ENCODE measurements at places on chromosomes 7 and 10.
A peak's percentile ranks its signal among the peaks of the same experiment; 100 is the strongest.

- no peak for DNase-seq
Observed at GRCh38 chr7:50415844-50416364, 34.2 kb downstream of the FIGNL1 start.

- no peak for DNase-seq
Observed at GRCh38 chr7:22430457-22430856, 69.5 kb downstream of the STEAP1B start.

GRCh38 chr7:84354866-84355265 is 160.3 kb upstream of the SEMA3A start:
- no peak for DNase-seq

DNA sequence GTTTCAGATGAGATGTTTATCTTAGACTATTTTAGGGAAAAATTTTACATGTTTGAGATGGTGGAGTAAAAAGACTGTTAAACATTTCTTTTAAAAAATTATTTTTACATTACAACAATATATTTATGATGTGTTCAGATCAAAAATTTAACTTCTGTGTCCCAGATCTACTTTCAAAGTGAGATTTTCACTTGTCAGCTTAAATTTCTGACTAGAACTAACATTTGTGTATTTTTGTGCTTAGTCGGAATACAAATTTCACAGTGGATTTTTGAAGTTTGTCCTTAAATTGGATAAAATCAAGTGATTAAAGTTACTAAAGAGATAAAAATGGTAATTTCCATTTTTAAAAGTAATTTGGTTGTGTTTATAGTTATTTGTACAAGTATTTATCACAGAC is 24.9 kb downstream of the TMEM106B start:
- DNase-seq: no peak

DNA sequence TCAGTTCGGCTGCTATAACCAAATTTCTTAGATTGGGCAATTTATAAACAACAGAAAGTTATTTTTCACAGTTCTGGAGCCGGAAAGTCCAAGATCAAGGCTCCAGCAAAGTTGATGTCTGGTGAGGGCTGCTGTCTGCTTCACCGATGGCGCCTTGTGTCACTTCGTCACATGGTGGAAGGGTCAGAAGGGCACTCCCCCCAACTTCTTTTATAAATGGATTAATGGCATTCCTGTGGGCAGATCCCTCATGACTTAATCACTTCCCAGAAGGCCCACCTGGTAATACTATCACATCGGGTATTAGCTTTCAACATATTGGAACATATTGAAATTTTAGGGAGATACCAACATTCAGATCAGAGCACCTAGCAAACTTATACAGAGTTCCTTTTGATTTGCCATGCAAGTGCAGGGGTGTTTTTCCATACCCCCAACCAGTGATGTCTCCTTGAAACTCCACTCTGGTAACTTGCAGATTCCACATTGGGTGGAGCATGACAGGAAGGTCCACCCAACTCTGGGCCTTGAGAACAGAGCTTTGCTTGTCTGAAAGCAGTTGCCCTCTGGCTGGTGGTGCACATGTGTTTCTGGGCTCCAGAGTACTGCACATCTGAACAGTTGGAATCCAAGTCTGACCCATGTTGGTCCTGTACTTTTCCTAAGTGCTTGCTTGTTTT is 85.1 kb upstream of the KMT2E start:
- no peak for DNase-seq

DNA sequence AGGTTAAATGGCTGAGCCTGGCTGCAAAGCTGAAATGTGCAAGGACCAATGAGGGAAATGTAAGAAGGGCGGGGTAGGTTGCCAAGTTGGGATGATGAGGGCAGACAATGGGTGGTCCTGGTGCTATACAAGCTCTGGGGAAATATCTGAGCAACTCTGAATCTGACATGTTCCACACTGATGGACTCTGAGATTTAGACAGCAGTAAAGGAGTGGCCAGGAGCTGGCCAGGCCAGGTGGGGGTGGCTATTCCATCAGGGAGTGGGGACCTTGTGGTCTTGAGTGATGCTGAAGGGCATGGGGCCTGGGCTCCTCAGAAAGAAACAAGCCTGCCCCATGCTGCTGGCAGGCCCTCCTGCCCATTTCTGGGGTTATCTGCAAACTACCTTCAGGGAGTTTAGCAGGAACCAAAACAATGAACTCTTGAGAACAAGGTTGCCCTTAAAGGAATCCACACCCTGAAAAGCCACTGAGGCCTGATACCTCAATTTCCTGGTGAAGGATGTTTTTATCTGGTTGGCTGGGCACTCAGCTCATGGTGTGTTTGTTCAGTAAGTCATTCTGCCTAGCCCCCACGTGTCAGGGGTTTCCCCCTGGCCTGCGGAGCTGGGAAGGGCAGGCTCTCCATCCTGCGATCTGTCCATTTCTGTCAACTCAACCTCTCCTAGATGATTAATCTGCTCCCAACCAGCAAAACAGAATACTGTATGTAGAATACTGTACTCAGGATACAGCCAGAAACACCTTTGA is 143.3 kb upstream of the TNS3 start:
- no peak for DNase-seq

GRCh38 chr7:155753446-155753965 is 58.8 kb downstream of the SHH start:
- no peak for DNase-seq

- DNase-seq: no peak
Observed at GRCh38 chr7:121026577-121027111, 38.1 kb downstream of the CPED1 start.

GRCh38 chr7:148824864-148825263 is 59.2 kb downstream of the EZH2 start:
- no peak for DNase-seq

- DNase-seq: no peak
Observed at GRCh38 chr10:80971461-80971860, 433.8 kb downstream of the SH2D4B start.

DNA sequence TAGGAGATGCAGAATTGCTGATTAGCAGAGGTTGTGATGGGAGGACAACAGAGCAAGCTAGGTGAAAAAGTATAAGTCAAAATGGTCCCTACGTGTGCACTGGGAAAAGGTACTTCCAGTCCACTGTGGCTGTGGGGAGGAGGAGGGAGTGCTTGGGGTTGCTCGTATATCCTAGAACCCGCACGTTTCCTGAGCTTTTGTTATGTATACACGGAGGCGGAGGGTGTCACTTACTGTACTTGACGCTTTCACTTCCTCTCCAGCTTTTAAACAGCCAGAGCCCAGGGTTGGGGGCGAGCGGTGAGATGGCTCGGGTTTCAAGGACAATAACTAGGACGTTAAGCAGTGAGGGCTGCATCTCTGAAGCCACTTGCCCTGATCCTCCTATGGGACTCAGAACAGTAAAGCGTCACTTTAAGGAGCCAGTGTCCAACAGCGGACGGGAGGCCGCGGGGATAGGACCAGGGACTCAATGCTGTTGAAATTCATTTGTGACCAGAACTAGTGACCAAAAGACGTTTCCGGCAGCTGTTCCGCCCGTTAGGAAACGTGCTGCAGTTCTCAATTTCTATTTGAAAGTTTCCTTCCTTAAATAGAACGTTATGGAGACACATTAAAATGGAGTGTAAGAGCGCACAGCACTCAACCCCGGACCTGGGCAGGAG is 985 bp upstream of the ETV1 start:
- no peak for DNase-seq

DNA sequence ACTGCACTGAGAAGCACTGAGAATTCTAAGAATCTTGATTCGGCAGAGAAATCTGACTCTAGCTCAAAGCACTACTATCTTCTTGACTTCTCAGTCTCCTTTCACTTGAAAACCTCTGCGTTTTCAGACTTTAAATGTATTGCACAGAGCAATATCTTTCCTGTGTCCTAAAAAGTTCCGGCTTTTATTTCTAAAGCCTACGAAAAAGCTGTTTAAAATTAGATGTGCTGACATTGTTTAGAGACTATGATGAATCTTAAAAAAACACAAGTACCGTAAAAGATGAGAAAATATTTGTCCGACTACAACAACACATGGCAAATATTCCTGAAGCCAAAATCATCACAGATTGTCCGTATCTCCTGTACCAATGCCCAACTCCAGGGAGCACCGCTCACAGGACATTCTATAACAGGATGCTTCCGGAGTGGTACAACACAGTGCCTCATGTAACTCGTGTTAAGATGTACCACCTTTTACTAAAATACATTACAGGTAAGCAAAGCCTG is 136.9 kb downstream of the CUBN start:
- no peak for DNase-seq

DNA sequence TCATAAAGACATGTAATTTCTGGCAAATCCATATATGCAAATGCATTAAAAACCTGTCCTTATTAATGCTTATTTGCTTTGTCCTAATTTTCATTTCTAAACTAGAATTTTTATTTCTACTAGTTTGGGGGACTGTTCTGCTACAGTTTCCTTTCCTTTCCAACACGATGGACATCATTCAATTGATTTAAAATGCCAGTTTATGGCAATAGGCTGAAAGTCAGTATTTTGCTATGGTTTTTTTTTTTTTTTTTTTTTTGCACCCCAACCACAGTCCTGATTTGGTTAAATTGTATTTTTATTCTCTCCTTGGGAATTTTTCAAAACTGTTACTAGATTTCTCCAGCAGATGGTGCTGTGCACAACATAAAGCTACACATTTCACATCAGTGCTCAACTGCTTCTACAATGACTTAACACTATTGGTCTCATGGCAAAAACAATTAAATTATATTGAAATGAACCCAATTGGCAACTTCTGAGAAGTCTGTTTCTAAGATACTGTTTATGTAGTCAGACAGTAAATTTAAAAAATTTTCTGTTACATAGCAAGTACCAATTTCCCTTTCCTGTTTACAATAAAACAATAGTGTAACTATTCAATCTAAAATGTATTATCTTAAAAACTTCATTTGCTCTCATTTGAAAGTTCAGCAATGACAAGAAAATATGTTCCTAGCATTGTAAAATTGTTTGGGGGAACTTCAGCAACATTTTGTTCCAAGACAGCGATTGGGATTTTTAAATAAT is 193.8 kb upstream of the CCDC6 start:
- peak; percentile 17 for DNase-seq

DNA sequence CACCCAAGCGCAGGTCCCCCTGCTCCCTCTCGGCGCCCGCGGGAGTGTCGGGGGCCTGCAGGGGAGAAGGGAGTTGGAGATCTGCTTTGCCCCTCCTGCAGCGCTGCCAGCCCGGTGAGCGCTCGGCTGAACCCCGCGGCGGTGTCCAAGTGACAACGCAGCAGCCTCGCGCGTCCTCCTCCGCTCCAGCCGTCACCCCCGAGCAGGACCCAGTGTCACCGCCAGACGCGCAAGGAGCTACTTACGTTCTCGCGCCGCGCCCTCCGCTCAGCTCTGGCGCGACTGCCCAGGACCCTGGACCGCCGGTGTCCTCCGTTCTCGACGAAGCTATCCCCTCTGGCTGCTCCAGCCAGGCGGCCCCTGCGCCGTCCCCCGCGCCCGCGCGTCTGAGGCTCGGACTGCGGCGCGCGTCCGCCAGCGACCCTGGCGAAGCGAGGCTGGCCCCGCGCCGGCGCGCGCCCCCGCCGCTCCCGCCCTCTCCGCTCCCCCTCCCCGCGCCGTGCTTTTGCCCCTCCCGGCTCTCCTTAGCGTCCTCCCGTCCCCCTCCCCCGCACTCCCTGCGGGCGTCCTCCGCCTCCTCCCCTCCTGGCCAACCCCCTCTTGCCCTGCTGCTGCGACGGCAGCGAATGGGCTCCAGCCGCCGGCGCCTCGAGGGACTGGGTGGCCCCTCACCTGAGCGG is at the start of gene NRCAM:
NRCAM (minus strand) TSS at position 439 of the 680 bp plus-strand sequence. CDS start 216,372 bp downstream, outside the sequence.
- DNase-seq: peak; percentile 79

DNA sequence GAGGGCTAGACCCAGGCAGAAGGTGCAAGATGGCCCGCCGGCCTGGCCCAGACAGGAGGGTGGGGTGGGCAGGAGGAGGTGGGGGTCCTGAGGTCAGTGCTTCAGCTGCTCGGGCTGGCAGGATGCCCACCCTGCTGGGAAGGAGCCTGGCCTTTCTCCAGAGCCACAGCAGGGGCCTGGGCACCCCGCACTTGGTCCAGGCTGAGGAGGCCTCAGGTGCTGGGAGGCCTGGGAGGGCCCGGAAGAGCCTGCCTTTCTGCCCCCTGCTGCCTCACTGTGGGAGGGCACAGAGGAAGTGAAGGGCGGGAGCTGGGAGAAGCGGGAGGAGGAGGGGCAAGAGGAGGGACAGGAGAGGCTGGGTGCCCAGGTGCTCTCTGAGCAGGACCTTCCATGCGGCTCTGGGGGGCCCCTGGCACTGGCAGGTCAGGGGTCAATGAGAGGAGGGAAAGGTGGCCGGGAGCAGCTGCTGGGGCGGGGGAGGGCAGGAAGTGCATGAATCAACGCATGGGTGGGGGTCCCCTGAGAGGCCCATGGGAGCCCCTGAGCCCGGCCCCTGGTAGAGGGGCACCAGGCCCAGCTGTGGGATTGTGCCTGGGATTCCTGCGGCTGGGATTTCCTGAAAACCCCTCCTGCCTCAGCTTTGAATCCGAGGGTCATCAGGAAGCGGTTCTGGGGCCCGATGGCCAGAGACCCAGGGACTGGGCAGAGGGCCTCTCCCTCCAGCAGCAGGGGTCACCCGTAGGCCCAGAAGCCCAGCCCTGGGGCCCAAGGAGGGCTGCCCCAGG is 49.9 kb downstream of the PWWP2B start:
- no peak for DNase-seq

DNA sequence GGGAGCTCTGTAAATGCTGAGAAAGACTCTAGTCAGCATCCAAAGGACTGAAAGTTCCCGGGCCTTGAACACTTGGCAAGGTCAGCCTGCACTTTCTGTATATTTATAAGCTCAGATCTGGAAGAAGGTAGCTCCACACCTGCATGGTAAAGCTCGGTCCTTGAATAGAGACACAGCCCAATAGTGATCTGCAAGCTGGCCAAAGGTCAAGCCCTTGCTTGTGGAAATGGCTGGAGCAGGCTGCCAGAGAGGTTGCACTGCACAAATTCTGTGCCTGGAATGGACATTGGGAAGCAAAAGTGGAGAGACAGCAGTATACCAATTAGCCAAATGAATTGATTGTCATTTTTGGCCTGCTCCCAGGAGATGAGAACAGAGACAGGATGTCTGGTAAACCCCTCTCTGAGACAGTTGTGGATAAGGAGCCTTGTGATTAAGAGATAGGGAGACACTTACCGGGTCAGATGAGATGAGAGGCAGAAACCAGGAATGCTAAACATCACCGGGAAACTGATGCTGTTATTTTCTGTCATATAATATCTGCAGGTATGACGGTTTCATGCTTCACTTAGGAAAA is 8.0 kb upstream of the FRA10AC1 start:
- no peak for DNase-seq

Data from progenitor cell of endocrine pancreas (in vitro differentiated cells).